ENCODE measurements at places on chromosomes 7 and 10.

GRCh38 chr10:58360412-58361004 lies 24.7 kb upstream of the TFAM start:
- DNase-seq = no peak

DNA sequence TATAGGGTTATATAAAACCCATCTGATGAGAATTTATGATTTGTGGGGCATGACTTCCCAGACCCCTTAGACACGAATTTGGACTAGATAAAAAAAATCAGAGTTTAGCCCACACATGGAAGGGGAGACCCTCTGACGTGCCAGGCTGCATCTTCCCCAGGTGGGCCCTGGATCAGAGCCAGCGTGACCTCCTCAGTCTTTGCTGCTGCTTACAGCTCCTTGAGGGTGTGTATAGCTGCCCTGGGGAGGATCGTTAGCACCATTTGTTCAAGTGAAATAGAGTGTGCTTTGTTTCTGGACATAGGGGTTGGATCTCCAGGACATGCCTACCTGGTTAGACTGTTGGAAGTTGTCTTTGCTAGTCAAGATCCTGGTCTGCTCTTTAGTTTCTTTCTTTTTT lies 54.2 kb downstream of the DOCK1 start:
- no peak for DNase-seq

GRCh38 chr10:106500041-106500924 lies 664.2 kb downstream of the SORCS1 start:
- no peak for DNase-seq

DNA sequence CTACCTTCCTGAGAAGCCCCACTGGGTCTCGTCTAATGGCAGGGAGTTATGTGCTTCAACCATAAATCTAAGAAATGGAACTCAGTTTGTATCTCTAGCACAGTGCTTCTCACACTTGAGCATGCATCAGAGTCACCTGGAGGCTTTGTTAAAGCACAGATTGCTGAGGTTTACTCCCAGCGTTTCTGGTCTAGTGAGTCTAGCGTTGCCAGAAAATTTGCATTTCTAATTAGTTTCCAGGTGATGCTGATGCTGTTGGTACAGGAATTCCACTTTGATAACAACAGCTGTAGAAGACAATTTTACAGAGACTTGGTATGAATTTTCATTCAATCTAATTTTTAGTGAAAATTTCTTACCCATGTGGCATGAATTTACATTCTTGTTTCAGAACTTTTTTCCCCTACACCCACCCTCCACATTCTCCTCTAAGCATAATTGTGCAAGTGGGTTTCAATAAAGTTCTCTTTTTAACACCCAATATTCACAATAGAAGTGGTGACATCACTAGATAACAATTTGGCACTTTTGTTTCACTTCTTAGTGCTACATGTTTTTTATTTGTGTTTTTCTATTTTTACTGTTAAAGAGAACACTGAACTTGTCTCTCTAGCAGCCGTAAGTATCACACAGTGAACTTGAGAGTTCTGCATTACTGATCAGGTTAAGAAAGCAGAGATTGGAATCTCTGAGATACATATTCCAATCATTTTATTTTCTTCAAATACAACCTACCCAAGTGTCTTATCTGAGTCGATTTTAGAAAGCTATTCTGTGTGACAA lies 48.4 kb upstream of the BET1 start:
- DNase-seq = no peak

DNA sequence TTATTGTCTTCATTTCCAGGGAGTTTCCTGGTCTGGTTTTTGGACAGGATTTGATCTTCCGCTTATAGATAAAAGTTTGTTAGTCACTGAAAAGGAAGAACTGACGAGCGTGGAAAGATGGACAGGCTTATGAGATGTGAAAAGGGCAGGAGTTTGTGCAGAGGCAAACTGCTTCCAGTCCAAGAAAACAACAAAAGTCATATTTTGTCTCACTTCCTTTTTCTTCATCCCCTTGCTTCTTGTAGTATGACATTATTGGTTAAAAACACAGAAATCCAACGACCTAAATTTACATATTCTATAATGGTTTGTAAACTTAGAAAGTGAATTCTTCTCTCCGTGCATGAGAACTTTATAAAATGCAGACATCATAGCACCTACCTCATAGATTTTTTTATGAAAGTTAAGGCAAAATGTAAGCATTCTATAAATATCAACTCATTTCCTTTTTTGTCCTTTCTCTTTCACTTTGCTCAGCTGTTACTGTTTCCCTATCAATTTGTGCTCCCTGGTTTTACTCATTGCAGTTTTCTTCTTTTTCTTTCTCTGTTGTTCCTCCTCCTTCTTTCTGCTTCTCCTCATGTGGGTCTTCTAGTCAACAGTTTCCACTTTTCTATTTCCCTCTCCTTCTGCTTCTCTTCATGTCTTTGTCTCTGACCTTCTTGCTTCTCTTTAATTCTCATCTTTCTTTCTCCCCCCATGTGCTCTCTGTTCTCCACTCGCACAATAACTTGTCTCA lies 370.2 kb downstream of the ARL4A start:
- no peak for DNase-seq

- DNase-seq = peak; percentile 86
Measured at GRCh38 chr7:91034459-91035368, 229.5 kb upstream of the FZD1 start.

DNA sequence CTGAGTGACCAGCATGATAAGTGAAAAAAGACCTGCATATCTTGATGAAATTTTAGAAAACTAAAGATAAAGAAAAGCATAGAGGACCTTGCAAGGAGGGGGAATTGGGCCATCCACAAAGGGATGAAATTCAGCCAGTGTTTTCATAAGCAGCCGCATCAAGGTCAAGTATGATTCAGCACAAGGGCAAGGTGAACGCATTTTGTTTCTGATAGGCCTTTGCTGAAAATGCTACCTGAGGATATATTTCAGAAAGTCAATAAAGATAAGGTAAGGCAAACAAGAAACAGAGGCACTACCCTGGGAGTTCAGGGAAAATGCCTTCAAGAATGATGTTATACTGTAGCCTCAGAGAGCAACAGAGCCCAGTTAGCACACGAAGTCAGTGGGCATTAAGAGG lies 55.0 kb upstream of the SHH start:
- DNase-seq = no peak

DNA sequence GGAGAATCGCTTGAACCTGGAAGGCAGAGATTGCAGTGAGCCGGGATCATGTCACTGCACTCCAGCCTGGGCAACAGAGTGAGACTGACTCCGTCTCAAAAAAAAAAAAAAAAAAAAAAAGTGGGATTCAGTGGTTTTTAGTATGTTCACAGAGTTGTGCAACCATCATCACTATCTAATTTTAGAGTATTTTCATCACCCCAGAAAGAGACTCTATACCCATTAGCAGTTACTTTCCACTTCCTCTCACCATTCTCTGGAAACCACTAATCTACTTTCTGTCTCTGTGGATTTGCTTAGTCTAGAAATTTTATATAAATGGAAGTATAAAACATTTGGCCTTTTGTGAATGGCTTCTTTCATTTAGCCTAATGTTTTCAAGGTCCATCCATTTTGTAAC lies 113.4 kb downstream of the ST7 start:
- no peak for DNase-seq

GRCh38 chr10:114356751-114357514 lies 47.4 kb downstream of the AFAP1L2 start:
- no peak for DNase-seq

DNA sequence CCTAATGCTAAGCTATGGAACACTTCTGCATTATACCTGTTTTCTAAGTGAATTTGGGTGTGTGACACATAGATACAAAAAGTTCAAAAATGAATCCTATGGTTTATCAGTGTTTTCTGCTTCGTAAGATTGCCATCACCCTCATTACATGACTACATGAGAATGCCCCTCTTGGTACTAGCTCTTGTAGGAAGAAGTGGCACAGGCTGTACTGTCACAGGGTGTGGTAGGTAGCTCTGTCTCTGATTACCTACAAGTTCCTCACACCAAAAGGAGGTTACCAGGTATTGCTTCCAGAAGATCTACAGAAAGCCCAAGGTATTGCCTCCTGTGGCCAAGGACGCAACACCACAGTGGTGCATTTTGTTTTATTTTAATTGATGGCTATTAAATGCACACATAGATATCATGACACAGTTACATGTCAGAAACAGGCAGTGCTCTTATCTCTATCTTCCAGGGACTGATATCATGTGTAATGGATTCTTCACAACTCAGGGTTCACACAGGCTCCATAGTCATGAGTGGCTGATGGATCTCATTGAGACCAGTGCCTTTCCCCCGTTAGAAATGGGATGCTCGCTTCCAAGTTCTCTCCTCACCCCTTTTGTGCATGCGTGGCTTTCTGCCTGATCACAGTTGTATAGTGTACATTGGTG lies 6.6 kb downstream of the OPTN start:
- DNase-seq = no peak

DNA sequence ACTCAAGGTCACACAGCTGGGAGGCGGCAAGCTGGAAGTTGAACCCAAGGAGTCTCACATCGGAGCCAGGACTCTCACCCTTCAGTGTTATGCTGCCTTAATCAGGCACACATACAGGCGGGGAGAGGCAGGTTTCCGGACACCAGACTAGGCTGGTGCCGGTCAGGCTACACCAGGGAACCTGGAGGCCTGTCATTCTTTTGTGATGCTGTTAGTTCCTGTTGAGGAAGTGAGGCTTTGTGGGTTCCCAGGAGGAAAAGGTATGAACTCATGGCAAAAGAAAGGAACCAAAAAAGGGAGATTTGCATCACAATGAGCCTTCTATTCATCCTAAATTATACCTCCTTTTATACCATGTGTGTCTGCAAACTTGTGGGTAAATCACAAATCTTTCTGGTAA lies 103.8 kb downstream of the TCF7L2 start:
- no peak for DNase-seq

DNA sequence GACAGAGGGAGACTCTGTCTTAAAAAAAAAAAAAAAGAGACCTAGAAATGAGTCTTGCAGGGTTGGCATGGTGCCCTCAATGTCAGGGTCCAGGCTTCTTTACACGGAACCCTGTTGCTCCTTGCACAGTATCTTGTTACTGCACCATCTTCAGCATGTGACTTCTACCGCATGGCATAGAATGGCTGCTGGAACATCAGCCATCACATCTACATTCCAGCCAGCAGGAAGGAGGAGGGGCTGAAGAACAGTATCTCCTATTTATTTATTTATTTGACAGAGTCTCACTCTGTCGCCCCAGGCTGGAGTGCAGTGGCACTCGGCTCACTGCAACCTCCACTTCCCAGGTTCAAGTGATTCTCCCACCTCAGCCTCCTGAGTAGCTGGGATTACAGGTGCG lies 3.7 kb upstream of the ACHE start:
- DNase-seq = no peak

DNA sequence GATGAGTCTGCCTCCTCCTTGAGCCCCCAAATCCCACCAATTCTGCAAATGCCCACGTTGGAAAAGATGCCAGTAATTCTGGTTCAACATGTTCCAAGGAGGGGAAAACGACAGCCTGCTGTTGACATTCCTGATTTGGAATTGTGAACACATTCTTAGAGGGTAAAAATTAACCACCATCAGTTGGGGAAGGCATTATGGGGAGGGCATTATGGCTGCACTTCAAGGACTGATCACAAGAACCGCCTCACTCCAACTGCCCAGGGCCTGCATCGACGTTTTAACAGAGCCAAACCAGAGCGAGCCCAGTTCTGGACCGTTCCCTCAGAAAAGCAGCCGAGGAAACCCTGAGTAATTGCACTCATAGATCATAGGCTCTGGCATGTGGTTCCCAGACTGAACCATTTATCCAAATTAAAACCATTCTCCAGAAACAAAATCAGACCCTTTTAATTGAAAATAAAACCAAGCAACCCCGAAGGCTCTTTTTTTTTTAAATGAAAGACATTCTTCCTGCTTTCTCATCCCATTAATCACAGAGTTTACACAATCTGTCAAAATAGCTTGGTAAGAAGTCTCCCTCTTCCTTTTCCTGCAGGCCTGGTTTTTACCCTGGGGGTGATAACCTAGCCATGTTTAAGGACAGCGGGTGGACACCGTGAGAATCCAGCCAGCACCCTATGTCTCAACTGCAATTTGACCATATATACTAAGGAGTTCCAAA lies 8.0 kb downstream of the TNS3 start:
- no peak for DNase-seq

DNA sequence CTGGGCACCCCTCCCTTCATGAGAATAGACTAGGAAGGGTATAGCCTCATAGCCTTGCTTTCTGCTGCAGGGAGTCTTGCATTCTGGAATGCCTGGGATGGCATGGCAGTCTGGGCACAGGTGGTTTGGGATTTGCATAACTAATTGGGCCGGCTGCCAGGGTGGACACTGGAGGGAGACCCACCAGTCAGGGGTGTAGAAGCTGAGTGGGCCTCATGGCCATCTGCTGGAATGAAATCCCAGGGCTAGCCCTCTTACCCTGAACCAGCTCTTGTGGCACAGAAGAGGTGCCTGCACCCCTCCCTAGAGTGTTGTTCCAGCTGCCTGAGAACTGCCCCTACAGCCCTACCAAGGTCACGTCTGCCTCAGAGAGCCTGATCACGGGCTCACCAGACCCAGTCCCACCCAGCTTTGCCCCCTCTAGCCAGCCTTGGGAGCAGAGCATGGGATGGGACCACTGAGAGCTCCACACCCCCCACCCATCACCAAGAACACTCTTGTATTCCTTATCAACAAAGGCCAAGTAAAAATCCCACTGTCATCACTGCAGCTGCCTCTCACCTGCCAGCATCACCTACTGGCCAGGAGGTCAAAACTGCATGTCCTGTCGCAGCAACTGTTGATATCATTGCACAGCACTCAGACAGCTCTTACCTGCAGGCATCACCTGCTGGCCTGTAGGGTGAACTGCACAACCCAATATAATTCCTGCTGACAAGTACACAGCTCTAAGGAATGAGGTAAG lies 148.9 kb downstream of the ZEB1 start:
- no peak for DNase-seq

GRCh38 chr7:45685619-45686240 lies 111.6 kb downstream of the ADCY1 start:
- no peak for DNase-seq

- DNase-seq = no peak
Measured at GRCh38 chr10:118101501-118101900, 54.8 kb upstream of the RAB11FIP2 start.

GRCh38 chr7:7959979-7960670 lies 8.5 kb upstream of the GLCCI1 start:
- DNase-seq = no peak

DNA sequence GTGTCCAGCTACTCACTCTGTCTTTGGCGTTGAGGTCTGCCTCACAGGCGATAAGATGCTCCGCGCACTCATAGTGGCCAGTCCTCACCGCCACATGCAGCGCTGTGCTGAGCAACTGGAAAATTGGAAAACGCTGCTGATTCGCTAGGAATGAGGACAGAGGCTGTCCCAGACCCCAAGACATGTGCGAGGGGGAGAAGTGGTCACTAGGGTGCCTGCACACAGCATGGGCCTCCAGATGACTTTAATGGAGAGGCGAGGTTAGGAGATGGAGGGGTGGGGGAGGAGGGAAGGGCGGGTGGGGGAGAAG lies 5.2 kb downstream of the ANKRD1 start:
- no peak for DNase-seq

DNA sequence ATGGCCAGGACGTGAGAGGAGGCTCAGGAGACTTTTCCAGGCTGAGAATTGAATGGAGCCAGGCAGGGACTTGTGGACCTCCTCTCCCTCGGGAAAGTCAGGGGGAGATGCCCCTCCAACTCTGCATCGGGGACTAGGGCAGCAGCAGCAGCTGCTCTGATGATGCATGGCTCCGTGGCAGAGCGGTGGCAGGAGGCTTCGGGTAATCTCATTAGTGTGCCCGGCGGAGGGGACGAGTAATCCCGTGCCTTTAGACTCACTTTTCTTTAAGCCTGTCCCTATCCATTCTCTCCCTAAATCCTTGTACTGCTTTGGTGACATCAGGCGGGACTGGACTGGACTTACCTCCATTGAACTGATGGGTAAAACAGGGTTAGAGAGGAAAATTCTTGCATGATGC lies 75.1 kb downstream of the ZMIZ1 start:
- DNase-seq = no peak

Measured in NCI-H2081 treated with DMSO at 0.1 percent for 48 hours (cell line).